ENCODE measurements at places on chromosomes 1 and 21.

DNA sequence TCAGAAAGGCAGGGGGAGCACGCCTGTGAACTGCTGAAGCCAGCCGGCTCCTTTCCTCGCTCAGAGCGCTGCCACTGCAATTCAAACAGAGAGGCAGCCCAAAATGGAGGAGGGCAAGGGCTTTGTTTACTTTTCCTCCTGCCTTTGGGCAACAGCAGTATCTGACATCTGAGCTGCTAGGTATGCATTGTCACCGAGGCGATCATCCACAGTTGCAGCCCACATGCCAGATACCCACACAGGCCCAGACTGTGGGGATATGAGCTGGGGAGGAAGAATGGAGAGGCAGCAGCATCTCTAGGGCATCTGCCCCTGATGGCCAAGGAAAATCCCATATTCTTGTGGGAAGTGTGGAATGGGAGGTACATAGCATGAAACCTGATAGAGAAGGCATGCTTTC lies 357.1 kb downstream of the BARHL2 start:
- ATAC-seq = no peak

GRCh38 chr21:35149698-35150097 lies 100.6 kb upstream of the RUNX1 start:
- peak; percentile 62 for ATAC-seq

DNA sequence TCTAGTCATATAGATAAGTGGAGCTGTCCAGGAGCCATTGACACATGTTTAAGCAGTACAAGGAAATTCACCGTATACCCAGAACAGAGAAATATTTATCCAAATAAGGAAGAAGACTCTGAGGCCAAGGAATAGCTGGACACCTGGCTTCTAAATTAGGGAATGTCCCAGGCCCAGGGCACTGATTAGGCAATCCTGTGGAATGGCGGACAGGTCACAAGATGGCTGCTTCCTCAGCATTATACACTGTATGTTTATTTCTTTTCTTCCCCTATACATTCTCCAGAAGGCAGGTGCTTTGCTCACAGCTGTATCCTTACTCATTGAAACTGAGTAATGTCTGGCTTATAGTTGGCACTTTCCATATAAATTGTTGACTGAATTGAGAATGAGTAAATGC lies 59.4 kb downstream of the ST6GALNAC3 start:
- ATAC-seq = no peak

GRCh38 chr1:189269011-189269410 lies 1208.7 kb downstream of the BRINP3 start:
- ATAC-seq = no peak

GRCh38 chr1:99540744-99541143 lies 105.2 kb upstream of the PALMD start:
- ATAC-seq = no peak

GRCh38 chr1:32126770-32127169 lies 18.9 kb downstream of the KPNA6 start:
- no peak for ATAC-seq

DNA sequence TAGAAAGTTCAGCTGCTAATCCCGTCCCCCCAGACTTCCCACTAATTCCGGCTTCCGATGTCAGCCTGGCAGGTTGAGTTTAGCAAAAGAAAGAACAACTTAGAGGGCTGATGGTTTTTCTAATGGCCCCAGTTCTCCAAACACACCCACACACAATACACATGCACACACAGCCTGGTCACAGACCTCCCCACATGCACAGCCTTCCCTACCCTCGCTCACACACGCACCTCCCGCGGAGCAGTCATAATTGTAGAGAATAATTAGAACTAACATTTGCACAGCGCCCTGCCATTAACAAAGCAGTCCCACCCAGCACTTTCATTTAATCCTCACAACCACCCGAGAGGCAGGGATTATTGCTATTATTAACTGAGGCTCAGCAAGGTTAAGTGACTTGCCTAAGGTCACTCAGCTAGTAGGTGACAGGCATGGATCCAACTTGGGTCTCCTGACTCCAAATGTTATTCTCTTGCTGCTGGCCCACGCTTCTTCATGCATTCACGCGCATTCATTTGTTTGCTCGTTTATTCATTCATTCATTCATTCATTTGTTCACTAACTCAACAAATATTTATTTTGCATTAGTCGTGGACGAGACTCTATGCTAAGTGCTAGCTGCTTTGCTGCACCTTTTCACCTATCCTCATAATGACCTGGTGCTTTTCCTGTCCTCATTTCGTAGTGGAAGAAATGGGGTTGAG lies 274.9 kb downstream of the FOXD2 start:
- ATAC-seq = no peak

DNA sequence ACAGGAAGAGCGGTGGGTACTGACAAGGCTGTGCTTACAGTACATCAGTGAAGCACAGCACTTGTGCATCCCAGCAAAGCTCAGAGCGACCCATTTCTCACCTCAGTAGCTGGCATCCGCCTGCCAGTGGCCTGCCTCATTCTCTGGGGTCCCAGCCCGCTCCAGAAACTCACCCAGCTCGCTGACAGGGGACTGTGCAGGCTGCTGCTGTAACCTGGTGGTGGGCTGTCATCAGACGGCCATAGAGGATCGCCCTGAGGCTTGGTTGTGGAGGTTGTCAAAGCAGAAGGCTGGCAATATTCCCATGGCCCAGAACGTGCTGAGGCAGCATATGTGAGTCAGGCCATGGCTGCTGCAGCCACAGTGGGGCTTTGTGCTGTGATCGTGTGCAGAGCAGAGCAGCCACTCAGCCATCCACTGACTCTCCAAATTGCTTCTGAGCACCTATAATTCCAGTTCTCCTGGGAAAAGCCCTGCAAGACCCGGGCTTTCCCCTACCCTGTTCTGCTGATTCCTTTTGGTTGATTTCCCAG lies 13.6 kb upstream of the GPR137B start:
- ATAC-seq = no peak
